ENCODE measurements at places on chromosomes 5 and 9. TPM values are rescaled to one million over a fixed set of nuclear protein-coding genes. Genes with fewer than 3 reads are reported as not detected.

DNA sequence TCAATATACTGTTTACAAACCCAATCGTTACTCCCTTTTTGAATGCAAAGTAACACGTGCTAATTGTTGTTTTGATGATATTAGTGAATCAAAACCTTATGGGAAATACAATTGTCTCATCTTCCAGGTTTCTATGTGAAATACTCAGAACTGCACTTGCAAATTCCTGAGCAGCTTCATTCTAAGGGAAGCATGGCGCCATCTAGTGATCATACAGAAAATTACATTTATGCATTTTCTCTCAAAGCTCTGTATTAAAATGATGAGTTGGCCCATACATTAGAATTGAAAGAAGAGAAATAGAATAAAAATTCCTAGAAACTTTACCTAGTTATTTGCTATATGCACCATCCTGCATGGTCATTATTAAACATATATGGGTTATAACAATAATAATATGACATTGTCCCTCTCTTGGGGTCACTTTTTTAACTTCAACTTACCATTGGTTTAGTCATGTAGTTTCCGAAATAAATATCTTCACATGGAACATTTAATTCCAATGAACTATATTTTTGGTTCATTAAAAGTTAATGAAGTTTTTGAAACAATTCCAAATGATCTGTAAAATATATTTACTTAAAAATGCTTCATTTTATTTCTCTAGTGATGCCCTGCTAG, 220.0 kb downstream of the PDE4D start:
- no peaks in the 10 kb centered on the region for H3K27me3 ChIP-seq
- no peaks in the 10 kb centered on the region for H3K36me3 ChIP-seq
- no peaks in the 10 kb centered on the region for H3K4me1 ChIP-seq

The GABBR2 gene
- 0.32 TPM for total RNA-seq

The COL15A1 gene
- 8.2 TPM for total RNA-seq

DNA sequence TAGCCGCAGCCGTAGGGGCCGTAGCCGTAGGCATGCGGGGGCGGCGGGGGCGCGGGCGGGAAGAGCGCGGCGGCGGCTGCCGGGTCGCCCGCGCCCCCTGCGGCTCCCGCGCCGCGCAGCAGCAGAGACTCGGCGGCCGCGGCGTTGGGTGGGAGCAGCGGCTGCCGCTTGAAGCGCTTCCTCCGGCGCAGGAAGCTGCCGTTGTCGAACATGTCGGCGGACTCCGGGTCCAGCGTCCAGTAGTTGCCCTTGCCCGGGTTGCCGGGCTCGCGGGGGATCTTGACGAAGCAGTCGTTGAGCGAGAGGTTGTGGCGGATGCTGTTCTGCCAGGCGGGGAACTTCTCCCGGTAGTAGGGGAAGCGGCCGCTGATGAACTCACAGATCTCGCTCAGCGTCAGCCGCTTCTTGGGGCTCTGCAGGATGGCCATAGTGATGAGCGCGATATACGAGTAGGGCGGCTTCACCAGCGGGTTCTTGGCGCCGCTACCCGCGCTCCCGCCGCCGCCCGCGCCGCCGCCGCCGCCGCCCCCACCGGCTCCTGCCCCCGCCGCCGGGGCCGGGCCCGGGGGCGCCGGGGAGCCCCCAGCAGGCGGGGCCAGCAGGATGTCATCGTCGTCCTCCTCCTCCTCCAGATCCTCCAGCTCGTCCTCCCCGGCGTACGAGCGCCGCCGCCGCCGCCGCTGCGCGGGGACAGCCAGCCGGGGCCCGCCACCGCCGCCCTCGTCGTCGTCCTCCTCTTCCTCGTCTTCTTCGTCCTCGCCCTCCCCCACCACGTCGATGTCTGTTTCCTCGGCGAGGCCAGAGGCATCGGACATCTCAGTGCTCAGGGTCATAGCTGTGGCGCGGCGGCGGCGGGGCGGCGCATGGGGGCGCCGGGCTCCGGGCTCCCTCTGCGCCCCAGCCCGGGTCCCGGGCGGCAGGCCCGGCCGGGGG, 781 bp downstream of the FOXD1 start:
- H3K4me1 ChIP-seq = peaks cover 30% of the 10 kb centered on the region
- no peak for DNase-seq
- H3K36me3 ChIP-seq = no peaks in the 10 kb centered on the region
- H3K27ac ChIP-seq = no peak overlapping the region

- no peaks in the 10 kb centered on the region for H3K4me1 ChIP-seq
- no peaks in the 10 kb centered on the region for H3K27me3 ChIP-seq
- no peaks in the 10 kb centered on the region for H3K36me3 ChIP-seq
- no peak for DNase-seq
Observed at GRCh38 chr5:11792621-11793020, 111.6 kb downstream of the CTNND2 start.

GRCh38 chr9:118896324-118897000, 472.8 kb downstream of the BRINP1 start:
- no peak overlapping the region for H3K4me3 ChIP-seq
- H3K27me3 ChIP-seq = no peaks in the 10 kb centered on the region
- no peaks in the 10 kb centered on the region for H3K36me3 ChIP-seq
- no peak overlapping the region for H3K27ac ChIP-seq
- DNase-seq = no peak
- no peaks in the 10 kb centered on the region for H3K4me1 ChIP-seq

DNA sequence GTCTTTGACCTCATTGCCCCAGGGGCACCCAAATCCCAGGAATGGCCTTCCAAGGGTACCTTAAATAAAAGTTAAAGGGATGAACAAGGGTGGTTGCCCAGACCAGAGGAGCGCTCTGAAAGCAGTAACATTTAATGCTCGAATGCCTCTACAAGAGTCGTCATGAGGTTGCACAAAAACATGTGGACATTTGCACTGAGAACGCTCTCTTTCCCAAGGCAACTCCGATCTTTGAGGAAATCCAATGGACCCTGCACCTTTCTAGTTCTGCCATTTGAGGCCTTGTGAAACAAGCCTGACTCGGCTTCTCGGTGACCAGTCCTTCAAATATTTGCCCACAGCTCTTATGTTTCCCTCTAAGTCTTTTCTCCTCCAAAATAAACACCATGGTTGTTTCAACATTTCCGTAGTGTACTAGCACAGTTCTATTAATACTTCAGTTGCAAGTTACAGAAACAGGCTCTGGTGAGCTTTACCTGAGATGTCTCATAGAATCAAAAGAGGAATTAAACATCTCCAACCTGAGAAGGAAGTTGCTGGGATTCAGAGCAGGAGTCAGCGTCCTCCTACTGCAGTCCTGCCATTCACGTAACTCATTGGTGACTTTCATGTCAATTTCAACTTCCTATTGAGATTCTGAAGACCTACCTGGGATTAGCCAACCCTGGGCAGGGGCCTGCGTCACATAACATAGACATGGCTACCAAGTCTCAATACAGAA, 168.8 kb upstream of the RAI14 start:
- H3K4me1 ChIP-seq = peaks cover 25% of the 10 kb centered on the region
- DNase-seq = no peak
- H3K27me3 ChIP-seq = no peaks in the 10 kb centered on the region
- peak overlapping the region; percentile 6 for H3K27ac ChIP-seq
- H3K36me3 ChIP-seq = no peaks in the 10 kb centered on the region

The C9orf50 gene
- not detected for total RNA-seq

- DNase-seq = no peak
- no peaks in the 10 kb centered on the region for H3K36me3 ChIP-seq
- no peak overlapping the region for H3K4me3 ChIP-seq
- H3K27me3 ChIP-seq = no peaks in the 10 kb centered on the region
- H3K4me1 ChIP-seq = peaks cover 8% of the 10 kb centered on the region
Observed at GRCh38 chr5:124841829-124842712, 95.6 kb upstream of the ZNF608 start.

GRCh38 chr5:131441184-131441583, 177.3 kb downstream of the CDC42SE2 start:
- peaks cover 5% of the 10 kb centered on the region for H3K4me1 ChIP-seq
- H3K27ac ChIP-seq = no peak overlapping the region
- DNase-seq = no peak
- H3K27me3 ChIP-seq = no peaks in the 10 kb centered on the region
- peaks cover 47% of the 10 kb centered on the region for H3K36me3 ChIP-seq
- H3K4me3 ChIP-seq = no peak overlapping the region

The CTXN3 gene
- total RNA-seq = not detected

GRCh38 chr5:180193749-180194375, 15.1 kb downstream of the RASGEF1C start:
- no peaks in the 10 kb centered on the region for H3K36me3 ChIP-seq
- no peak overlapping the region for H3K27ac ChIP-seq
- H3K4me1 ChIP-seq = no peaks in the 10 kb centered on the region
- H3K27me3 ChIP-seq = peaks cover 9% of the 10 kb centered on the region
- no peak overlapping the region for H3K4me3 ChIP-seq
- peak; percentile 50 for DNase-seq
